ENCODE measurements at places on chromosomes 6 and 20.

GRCh38 chr6:29739882-29740261 lies 16.6 kb downstream of the HLA-F start:
- no peak for DNase-seq

DNA sequence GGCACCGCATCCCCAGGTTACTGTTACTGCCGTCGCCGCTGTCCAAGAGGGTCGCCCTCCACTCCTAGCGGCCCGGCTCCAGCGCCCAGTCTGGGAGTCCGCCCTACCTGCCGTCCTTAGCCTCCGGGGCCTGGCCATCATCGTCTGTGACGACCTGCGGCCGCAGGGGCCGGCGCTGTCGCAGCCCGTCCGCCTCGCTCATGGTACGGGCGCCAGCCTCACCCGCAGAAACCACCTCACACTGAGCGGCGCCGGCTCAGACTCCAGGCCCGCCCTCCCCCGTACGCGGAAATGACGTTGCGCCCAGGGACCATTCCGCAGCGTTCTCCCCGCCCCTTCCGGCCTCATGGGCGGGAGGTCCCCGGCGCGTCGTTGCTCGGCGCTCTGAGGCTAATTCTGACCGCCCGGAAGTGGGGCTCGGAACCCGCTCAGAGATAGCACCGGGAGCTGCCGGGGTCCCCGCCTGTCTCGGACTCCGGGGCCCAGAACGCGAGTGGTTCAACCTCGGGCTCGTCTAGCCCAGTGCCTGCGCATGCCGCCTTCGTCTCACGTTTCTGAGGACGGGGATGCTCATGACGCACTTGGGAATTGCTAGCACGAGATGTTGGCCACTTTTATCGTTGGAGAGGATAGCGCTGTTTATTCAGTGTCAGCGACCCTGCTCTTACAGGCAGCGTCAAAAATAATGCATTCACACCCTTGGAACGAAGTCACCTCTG lies at the start of gene APMAP:
Gene APMAP, minus strand, starts transcription at position 265 of the 719 bp plus-strand sequence. Its CDS starts 63 bp downstream, at position 202.
- peak; percentile 97 for DNase-seq

GRCh38 chr20:8853805-8854338 lies 215.0 kb upstream of the PLCB4 start:
- no peak for DNase-seq

DNA sequence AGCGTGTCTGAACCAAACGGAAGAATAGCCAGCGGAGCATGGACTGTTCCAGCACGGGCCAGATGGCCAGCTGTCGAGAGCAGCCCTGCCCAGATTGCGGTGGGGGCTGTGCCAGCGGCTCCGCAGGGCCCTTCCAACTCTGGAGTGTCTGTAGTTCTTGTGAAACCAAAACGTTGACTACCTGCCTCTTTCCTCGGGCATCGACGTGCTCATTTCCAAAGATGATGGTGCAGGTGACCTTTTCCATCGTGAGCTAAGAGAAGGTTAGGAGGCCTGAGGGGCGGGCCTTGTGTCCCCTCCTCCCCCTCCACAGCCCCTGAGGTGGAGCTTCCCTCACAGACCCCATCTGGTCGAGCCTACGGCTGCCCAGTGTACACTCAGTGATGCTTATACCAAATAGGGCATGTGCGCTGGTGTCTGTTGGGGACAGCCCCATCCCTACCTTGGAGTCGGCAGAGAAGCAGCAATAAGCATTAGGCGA lies 12.9 kb upstream of the C20orf144 start:
- no peak for DNase-seq

GRCh38 chr20:58944610-58945009 lies 36.4 kb upstream of the NELFCD start:
- no peak for DNase-seq

GRCh38 chr6:105993341-105994117 lies 92.6 kb upstream of the PRDM1 start:
- DNase-seq, result no peak

DNA sequence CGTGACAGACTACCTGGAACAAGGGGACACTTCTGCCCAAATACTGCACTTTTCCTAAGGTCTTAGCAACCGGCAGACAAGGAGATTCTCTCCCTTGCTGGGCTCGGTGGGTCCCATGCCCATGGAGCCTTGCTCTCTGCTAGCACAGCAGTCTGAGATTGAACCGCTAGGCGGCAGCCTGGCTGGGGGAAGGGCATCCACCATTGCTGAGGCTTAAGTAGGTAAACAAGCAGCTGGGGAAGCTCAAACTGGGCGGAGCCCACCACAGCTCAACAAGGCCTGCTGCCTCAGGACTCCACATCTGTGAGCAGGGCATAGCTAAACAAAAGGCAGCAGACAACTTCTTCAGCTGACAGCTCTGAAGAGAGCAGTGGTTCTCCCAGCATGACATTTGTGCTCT lies 87.8 kb upstream of the ASCC3 start:
- DNase-seq, result no peak

Data from effector memory CD8-positive, alpha-beta T cell (primary cell).